Stimulated activated CD8-positive, alpha-beta memory T cell treated with anti-CD3 and anti-CD28 coated beads, Interleukin-15, amount 100 ng/mL, for 48 hours (primary cell): ENCODE measurements at places on chromosomes 12 and 14.

DNA sequence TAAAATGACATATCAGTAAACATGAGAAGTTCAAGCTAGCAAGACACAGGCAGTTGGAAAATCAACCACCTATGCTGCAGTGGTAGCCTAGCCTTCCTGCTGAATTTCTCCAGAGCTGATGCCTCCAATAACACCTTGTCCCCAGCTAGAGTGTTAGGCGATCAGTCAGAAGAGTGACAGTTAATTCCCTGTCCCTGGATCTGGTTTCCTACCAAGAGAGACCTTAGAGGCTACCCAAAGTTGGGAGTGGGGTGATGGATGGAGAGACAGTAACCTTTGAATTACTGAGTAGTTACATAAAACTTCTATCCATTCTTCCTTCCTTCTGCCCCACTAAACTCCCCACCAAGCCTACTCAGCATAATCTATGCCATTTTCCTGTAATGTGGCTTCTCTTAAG is 1.9 kb upstream of the ANO2 start:
- no peak for DNase-seq

DNA sequence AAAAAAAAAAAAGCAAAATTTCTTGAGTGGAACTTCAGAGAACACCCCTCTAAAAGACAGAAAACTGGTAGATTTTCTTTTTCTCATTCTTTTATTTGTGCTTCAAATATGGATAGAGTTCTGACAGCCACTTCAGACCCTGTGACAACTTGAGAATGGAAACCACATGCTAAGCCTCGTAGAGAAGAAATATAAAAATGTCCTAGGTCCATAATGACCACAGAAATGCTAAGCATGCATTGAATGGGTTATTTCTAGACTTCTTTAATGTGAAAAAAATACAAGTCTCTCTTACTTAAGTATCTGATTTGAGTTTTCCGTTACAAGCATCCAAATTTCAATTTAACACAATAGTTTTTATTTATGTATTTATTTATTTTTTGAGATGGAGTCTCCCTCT is 28.3 kb upstream of the DIO2 start:
- no peak for DNase-seq

DNA sequence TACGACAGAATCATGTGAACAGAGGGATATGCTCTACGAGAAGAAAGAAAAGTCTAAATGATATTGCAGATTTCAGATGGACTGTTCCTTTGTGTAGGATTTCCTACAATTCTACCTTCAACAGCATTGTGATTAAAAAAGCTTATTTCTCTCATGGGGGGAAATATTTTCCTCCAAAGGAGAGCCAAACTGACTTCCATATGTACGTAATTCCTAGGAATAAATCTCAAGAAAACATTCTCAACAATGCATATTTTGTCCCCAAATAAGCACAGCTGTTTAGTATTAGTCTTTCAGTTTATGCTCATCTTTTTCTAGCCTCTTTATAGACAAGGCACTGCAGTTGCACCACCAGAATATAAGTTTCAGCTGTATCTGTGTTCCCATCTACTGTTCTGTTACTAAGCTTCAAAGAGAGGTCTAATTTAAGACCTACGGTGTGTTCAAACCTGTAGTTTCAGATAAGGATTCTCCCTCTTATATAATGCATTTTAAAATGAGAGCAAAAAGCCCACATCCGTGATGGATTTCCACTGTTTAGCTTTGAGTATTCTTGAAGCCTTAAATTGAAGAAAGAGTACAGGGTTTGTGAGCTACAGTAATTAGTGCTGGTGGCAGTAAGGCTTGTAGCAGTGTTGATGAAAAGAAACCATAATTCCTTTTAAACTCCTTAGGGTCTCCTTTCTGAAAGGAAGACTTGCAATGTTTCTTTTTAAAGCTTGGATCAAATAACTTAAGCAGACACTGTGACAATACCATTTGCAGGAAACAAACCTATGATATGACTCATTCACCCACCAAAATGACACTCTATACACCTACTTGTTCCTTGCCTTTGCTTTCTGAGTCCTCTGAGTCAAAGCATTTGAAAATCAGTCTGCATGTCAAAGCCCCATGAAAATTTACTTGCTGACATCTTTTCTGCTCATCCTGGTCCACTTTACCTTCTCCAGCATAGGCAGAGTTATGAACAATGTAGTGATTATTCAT is 754.1 kb downstream of the NOVA1 start:
- no peak for DNase-seq

DNA sequence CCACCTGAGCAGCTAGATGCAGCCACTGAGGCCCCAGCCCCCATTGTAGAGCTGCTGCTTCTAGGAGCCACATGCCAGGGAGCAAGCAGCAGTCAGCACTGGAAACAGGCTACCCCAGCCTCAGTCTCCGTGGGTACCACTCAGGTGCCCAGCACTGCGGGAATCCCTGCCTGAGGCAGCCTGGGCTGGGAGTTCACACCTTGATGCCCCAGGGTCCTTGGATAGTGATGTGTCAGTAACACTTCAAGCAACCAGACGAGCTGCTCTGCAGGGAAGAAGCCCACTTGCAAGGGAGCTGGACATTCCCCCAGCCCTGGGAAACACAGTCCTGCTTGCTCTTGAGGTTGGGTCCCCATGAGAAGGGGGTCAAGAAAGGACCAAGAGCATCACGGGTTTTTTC is 90.7 kb downstream of the ZFP36L1 start:
- DNase-seq = no peak

- no peak for DNase-seq
Measured at GRCh38 chr14:47660158-47660557, 15.2 kb downstream of the MDGA2 start.

DNA sequence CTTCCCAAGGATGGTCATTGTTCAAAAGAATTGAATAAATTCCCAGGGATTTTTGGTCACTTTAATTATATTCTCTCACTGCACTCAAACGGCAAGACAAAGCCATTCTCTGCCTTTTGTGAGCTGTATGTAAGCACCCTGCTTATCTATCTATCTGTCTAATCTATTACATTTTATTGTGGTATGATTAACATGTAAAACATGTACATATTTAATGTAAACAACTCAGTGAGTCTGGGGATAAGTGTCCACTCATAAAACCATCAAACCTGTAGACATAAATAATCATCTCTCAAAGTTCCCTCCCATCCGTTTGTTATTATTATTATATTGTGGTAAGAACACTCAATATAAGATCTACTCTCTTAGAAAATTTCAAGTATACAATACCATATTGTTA is 167.1 kb downstream of the CAND1 start:
- DNase-seq = no peak

DNA sequence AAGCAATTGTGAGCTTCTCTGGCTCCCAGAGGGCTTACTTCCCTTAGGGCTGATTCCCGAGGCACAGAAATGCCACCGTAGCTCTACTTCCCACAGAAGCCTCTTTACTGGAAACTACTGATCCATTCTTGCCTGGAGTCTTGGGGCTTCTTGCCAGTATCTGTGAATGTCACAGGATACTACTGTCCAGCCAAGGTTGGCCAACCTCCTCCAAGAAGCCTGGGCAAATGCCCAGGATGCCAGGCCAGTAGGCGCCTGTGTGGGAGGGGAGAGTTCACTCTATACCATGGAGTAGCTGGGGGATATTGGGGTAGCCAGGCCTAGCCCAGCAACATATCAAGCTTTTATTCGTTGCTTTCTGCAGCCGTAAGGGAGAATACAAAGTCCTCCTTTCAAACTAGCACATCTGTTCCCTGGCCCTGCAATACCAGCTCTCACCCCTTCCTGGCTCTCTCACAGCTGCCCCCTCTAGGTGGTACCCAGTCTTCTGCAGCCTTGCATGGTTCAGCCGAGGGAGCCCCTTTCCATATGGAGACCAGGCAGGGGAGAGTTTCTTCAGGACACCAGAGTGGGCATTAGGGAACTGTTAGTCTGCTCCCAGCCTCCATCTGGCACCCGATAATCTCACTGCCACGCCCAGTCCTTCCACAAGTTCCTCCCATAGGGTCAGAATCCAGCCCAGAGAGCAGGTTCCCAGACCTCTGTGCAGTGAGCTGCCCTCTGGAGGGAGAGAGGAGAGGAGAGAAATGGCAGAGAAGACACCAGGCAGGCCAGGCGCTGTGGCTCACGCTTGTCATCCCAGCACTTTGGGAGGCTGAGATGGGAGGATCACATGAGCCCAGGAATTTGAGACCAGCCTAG is 24.3 kb upstream of the PLEK2 start:
- DNase-seq = no peak

- DNase-seq = no peak
Measured at GRCh38 chr14:58954901-58955861, 233.3 kb upstream of the DAAM1 start.
